ENCODE measurements at places on chromosomes 1 and 21. TPM values are rescaled to one million over a fixed set of nuclear protein-coding genes. Genes with fewer than 3 reads are reported as not detected.

DNA sequence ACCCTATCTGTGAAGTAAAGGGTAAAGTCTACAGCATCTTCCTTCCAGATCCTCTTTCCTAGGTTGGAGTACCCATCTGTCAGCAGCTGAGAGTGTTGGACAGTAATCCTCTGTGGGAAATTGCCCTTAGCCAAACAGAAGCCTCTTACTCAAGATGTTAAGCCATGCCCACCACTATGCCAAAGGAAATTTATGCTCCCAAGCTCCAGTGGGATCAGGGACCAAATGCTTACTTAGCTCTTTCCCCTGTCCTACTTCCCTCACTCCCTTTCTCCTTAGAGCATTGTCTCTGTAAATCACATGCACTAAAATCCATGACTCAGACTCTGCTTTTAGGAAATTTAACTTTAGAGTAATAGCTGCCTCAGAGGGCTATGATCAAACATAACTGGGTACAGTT is 254.0 kb downstream of the BRINP2 start:
- no peak for DNase-seq

GRCh38 chr1:94045465-94046056 is 75.4 kb downstream of the ABCA4 start:
- peak; percentile 97 for DNase-seq

DNA sequence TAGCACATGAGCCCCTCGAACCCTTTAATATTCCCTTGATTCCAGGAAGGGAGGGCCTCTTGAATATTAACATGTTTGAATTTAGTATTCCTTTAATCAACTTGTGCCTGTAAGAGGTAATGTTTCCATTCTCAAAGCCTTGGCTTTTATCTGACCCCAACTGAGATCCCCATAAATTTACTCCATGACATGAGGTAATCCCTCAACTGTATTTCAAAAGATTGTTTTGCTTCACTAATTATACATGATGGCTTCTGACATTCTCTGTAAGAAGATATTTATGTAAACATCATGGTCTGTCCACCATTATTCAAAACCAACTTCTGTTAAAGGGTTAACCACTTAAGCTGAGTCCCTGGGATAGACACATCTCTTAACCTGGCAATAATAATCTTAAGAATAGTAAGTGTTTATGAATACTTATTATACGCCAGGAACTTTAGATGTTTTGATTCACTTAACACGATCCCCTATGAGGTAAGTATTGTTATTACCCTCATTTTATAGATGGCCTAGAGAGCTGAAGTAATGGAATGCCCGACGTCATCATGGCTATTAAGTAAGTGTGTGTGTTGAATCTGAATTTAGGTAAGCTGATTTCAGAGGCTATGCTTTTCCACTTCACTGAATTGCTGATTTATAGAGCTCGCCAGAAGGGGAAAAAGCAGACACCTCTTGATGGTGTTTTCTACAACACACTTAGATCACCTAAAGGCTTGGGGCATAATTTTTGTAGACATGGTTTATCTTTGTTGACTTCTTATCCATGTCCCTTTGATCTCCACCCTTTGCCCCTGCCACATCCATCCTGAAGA is 11.1 kb downstream of the KRTAP19-1 start:
- no peak for DNase-seq

DNA sequence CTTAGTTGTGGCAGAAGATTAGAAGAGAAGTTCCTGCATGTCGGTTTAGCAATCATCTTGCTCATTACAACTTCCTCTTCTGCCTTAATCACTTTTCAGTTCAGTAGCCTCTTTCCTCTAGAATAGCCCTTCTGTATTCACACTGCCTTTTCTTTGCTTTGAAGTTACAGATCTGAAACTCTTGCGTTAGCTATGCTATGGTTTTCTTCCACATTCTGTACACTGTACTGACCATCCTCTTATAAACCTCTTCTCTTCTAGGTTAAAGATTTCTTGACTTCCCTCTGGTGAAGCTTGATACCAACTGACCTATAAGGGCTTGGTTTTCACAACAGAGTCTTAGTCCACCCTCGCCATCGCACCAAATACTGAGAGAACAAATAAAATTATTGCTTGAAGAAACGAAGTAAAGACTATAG is 35.0 kb downstream of the C21orf91 start:
- no peak for DNase-seq

DNA sequence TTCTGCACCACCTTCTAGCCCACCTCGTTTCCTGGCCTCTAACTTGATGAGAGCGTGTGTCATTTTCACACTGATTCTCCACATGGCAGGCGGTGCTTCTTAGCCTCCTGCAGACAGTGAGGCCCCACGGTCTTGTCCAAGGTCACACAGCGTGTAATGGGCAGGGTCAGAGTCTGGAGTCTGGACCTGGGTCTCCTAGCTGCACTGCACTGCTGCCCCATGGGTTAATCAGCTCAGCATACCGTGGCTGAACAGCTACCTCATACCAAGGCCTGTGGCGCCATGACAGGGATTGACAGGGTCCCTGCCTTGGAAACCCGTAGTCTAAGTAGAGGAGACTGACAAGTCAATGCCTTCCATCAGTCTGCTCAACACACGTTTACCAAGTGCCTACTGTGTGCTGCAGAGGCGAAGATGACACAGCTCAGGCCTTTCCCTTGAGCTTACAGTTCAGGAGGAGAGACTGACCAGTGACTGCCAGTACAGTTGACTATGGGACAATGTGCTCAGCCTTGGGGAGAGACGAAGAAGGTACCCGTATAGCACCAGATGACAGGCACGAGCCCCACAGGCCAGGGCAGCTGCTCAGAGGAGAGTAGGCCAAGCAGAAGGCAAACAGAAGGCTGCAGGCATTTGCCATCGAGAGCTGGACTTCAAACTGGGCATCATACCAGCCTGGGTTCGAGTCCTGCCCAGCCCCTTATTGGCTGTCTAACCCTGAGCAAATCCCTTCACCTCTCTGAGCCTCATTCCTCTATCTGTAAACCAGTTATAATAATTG is 5.5 kb downstream of the PCSK9 start:
- no peak for DNase-seq

DNA sequence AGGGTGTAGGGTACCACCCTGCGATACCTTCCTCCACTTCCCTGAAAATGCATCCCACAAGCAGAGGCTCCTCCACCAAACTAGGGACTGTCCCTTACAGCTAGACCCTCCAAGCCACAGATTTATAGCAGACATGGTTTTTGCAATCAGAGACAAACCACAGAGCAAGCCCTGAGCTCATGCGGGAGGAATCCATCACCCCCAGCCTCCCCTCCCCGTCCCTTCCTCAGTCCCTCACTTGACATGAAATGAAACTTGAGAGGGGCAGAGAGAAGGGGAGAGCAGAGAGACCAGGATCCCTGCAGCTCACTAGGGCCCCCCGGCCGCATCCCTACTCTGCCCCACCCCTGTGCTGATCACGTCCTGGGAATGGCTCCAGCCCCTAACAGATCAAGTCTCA is 94.9 kb downstream of the MRPL37 start:
- DNase-seq = no peak

DNA sequence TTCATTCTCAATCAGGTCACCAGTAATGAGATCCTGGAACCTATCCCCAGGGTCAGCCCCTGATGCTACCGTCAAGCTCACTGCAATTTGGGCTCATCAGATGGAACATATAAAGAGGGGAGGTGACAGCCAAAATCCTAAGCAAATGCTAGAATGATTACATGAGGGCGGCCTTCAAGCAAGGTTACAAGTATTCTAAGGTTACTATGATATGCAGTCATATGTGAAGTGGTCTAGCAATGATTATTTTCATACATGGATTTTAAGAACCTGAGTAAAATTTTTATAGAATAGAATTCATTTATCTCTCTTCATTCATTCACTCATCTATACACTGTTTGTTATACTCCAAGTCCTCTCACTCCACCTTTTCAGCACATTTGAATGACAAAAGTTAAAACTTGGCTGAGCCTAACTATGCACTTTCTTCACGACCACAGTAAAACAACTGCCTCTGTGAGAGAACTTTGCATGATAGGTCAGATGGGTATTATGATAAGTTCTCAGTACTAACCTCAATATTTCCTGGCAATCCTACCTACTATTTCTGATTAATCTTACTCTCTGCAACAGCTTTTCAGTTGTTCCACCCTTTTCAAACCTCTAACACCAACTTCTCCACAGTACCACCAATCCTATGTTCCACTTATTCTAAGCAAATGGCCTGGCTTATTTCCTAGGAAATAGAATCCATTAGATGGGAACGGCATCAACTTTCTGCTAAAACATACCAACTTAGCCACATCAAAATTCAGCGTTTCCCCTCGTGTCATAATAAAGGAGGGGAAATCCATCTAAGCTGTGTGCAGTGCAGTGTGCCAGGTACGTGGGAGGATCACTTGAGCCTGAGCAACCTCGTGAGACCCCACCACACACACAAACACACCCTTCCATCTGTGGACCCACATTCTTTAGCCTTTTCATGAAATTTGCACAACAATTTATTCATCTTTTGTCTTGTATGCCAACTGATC is 32.0 kb downstream of the LHX9 start:
- no peak for DNase-seq

GRCh38 chr1:54163051-54163450 is 10.3 kb upstream of the CDCP2 start:
- DNase-seq = no peak

DNA sequence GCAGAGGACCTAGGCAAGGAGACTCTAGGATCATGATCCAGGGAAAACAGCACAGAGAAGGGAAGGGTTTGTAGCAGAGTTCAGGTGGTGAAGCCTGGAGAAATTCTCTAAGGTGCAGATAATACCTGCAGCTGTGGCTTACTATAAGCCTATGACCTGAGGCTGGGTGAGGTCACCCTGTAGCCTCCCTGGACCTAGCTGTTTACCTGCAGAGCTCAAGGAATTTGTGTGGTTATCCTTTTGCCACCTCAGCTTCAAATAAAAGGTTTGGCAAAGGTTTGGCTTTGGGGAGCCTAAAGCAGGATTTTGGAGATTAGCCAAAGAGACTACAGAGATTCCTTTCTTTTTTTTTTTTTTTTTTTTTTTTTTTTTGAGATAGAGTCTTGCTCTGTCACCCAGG is 79.5 kb upstream of the ZNF648 start:
- DNase-seq = no peak

DNA sequence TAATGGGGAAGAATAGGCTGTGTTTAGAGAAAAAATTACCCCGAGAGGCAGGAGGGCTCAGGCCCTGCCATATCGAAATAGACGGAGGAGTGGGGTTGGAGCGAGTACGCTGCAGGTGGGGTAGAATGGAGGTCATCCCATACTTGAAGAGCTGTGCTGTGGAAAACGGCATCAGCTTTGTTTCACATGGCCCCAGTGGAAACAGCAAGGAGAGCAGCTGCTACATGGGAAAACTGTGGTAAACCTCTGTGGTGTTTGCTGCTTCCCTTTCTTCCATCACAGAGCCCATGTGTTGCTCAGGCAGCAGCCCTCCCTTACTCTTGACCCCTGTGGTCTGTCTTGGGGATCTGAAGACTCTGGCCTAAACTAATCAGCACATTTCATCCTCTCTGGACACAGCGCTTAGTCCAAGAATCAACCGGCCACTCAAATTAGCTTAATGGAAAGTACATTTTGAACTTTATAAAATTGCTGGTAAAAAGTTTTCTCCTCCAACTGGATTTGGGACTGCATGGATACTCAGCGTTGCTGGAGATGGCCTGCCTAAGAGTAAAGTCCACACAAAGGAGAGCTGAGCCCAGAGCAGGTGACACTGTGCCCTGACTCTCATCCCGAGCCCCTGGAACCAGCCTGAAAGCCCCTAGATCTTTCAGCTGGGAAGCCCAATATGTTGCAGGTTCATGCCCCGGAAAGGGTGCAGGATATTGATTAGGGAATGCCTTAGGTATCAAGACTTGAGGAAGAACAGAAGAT is 127.1 kb upstream of the GADD45A start:
- no peak for DNase-seq

- no peak for DNase-seq
These were observed 89.0 kb downstream of the GALNT2 start for GRCh38 chr1:230156068-230156467.

DNA sequence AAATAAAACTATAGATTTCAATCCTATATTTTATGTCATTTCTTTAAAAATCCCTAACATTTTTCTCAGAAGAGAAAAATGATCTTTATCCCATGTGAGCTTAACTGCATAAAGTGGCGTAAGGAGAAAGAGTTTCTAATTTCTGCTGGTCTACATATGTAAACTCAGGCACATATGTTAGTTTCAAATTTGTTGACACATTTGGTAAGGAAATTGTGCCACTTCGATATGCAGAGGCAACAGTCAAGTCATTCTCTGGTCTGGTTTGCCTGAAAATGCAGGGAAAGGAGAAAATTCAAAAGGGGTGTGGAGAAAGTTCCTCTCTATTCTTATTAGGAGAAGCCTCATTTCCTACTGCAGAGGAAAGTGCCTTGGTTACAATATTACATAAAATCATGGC is 11.5 kb downstream of the KCNA3 start:
- DNase-seq = no peak

DNA sequence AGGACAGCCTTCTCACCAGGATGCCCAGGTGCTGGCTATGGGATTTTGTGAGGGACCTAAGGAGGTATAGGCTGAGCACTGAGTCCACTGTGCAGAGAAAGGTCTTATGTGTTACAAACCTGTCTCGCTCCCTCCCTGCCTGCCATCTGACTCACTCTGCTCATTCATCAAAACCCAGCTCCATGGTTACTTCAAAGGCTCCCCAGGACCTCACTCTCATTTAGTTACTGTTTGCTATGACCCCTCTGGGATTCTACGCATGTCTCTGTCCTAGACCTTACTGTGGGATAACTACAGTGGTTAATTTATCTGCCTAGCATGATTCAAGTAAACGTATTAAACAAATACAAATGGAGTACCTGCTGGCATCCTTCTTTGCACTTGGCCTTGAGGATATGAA is 211.6 kb upstream of the KIAA0040 start:
- no peak for DNase-seq

The PTPN22 gene
- total RNA-seq = not detected

The TFF3 gene
- total RNA-seq = 0.93 TPM

The ADORA3 gene
- not detected for total RNA-seq

The EFNA1 gene
- 107 TPM for total RNA-seq

The SPRR5 gene
- not detected for total RNA-seq

The KIF17 gene
- 0.72 TPM for total RNA-seq

The TBX15 gene
- not detected for total RNA-seq

The SLAMF9 gene
- total RNA-seq = not detected

Measured in endothelial cell of umbilical vein (primary cell).